ENCODE measurements at places on chromosomes 3 and 15. TPM values are rescaled to one million over a fixed set of nuclear protein-coding genes. Genes with fewer than 3 reads are reported as not detected.

Gene CFAP161
- not detected for total RNA-seq

- no peaks in the 10 kb centered on the region for H3K4me1 ChIP-seq
- H3K27ac ChIP-seq, result peak overlapping the region; percentile 98
- H3K4me3 ChIP-seq, result peak overlapping the region; percentile 85
- no peaks in the 10 kb centered on the region for H3K36me3 ChIP-seq
These were observed 3.4 kb downstream of the IGF1R start for GRCh38 chr15:98651581-98652220.

Gene C2CD4A
- total RNA-seq, result 0.16 TPM

- no peaks in the 10 kb centered on the region for H3K4me1 ChIP-seq
- no peaks in the 10 kb centered on the region for H3K27me3 ChIP-seq
- no peak for DNase-seq
- H3K36me3 ChIP-seq, result no peaks in the 10 kb centered on the region
- no peak overlapping the region for H3K27ac ChIP-seq
- no peak overlapping the region for H3K4me3 ChIP-seq
These were observed 824.2 kb downstream of the AGBL1 start for GRCh38 chr15:86903642-86904421.

DNA sequence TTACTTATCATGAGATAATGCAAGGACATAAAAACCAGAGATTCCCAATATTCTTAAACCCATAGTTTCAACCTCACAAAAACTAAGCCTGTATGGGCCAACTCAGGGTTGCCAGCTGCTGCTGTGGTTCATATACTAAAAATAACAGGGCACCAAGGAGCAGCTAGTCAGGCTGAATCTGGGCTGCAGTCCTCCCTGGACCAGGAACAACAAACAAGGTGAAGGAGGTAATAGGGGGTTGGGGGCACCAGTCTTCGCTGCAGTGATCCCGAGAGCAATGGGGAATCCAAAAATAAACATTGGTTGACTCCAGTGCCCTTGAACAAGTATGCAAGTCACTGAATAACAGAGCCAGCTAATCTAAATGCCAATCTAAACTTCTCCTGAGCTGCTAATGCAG is 108.9 kb downstream of the MECOM start:
- H3K36me3 ChIP-seq, result no peaks in the 10 kb centered on the region
- no peak for DNase-seq
- H3K4me3 ChIP-seq, result no peak overlapping the region
- H3K27me3 ChIP-seq, result no peaks in the 10 kb centered on the region
- no peak overlapping the region for H3K27ac ChIP-seq
- H3K4me1 ChIP-seq, result no peaks in the 10 kb centered on the region

Gene IL17RC
- total RNA-seq, result 32.5 TPM

GRCh38 chr3:71148455-71149060 is 435.0 kb downstream of the FOXP1 start:
- H3K36me3 ChIP-seq, result no peaks in the 10 kb centered on the region
- H3K4me3 ChIP-seq, result no peak overlapping the region
- no peaks in the 10 kb centered on the region for H3K27me3 ChIP-seq
- no peak overlapping the region for H3K27ac ChIP-seq

DNA sequence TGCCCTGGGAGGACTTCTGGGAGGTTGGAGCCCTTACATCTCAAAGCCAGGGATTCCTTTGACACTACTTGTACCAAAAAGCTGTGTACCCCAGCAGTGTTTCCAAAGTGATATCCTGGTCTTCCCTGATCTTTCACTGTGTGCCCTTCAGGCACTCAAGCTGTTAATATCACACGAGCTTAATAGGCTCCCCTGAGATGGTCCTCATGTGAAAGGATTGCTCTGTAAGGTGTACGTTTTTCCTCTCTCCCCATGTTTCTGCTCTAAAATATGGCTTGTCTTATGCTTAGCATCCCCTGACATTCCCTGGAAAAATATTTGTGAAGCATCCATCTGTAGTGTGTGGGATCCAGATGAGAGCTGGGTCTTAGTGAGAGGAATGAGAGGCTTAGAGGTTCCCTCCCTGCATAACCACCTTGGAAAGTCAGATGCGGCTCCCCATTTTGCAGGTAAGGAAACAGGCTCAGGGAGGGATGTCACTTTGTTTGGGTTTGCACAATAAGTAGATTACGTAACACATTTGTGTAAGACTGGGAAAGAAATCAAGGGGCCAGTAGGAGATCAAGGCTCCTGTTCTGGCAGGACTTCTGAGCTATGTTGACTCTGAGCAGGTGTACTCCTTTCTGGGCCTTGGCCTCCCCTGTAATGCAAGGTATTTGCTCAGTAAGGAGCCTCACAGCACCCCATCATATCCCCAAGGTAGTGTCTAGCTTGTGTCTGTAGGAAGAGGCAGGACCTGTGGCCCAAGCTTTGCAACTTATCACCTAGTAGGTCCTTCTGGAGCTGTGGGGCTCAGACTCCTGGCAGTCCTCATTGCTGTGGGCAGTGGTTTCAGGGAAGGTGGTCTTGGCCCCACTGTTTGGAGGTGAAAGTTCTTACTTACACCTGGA is 667 bp upstream of the ACOX2 start:
- H3K27ac ChIP-seq, result peak overlapping the region; percentile 84
- H3K27me3 ChIP-seq, result no peaks in the 10 kb centered on the region
- peak; percentile 50 for DNase-seq
- peaks cover 33% of the 10 kb centered on the region for H3K4me1 ChIP-seq
- peaks cover 12% of the 10 kb centered on the region for H3K36me3 ChIP-seq

GRCh38 chr3:187912007-187912406 is 166.7 kb upstream of the BCL6 start:
- H3K27ac ChIP-seq, result no peak overlapping the region
- no peaks in the 10 kb centered on the region for H3K27me3 ChIP-seq
- DNase-seq, result no peak
- H3K4me1 ChIP-seq, result no peaks in the 10 kb centered on the region
- H3K4me3 ChIP-seq, result no peak overlapping the region

DNA sequence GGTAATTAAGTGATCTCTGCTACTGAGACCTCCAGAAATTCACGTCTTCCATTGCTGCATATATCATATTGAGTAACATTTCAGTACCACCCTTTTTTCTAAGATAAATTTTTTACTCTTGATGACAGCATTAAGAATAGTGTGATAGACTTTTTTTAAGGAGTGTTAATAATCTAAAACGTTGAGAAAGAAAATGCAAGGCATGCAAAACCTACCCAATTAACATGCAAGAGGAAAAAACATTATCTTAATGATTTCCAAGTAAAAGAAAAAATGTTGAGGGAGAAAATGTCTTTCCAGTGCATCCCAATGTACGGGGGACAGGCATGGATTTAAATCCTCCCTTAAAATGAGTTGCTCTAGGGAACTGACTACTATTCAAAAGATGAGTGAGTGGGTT is 740 bp downstream of the CLDN16 start:
- H3K4me1 ChIP-seq, result no peaks in the 10 kb centered on the region
- no peak overlapping the region for H3K4me3 ChIP-seq
- no peak for DNase-seq
- no peaks in the 10 kb centered on the region for H3K27me3 ChIP-seq
- H3K27ac ChIP-seq, result no peak overlapping the region
- no peaks in the 10 kb centered on the region for H3K36me3 ChIP-seq

DNA sequence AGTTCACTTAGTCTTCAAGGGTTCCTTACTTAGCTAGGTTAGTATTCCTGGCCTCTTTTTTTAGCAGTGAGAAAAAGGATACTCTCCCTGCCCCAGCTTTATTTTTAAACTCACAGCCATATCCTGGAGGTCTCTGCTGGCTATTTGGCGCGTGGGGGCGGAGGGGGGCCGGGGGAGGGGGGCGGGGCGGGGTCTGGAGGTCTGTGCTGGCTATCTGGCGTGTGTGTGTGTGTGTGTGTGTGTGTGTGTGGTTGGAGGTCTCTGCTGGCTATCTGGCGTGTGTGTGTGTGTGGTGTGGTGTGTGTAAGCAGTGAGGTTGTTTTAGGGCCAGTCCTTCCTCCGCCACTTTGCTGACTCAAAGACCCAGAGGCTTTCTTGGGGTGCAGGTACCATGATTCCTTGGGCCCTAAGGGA is 579 bp upstream of the PLAAT1 start:
- no peaks in the 10 kb centered on the region for H3K27me3 ChIP-seq
- peak overlapping the region; percentile 82 for H3K27ac ChIP-seq
- DNase-seq, result no peak
- no peaks in the 10 kb centered on the region for H3K36me3 ChIP-seq
- H3K4me1 ChIP-seq, result no peaks in the 10 kb centered on the region

- no peaks in the 10 kb centered on the region for H3K27me3 ChIP-seq
- no peak for DNase-seq
- no peaks in the 10 kb centered on the region for H3K4me1 ChIP-seq
- H3K27ac ChIP-seq, result no peak overlapping the region
- H3K4me3 ChIP-seq, result no peak overlapping the region
These were observed 28.3 kb downstream of the CERS3 start for GRCh38 chr15:100500226-100500990.

GRCh38 chr3:186996356-186996755 is 66.0 kb downstream of the ST6GAL1 start:
- no peak for DNase-seq
- H3K4me3 ChIP-seq, result no peak overlapping the region
- no peaks in the 10 kb centered on the region for H3K27me3 ChIP-seq
- H3K4me1 ChIP-seq, result no peaks in the 10 kb centered on the region
- H3K27ac ChIP-seq, result no peak overlapping the region

DNA sequence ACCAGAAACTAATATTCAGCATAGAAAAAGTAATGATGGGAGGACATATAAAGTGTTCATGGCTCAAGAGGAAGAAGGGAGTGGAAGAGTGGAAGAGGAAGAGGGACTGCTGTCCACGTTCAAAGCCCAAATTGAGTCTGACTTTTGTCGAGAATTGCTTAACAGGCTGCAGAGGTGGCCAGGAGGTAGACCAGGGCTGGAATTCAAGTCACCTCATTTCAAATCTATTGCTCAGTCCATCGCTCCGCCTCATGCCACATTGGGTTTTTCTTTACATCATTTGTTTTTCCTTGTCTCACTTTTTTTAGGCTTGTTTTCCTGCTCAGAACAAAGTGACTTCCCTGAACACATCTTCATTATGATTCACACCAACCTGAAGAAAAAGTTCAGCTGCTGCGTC is 97.0 kb downstream of the RPL39L start:
- H3K27ac ChIP-seq, result no peak overlapping the region
- no peak for DNase-seq
- H3K4me1 ChIP-seq, result no peaks in the 10 kb centered on the region
- H3K27me3 ChIP-seq, result no peaks in the 10 kb centered on the region
- H3K4me3 ChIP-seq, result no peak overlapping the region

DNA sequence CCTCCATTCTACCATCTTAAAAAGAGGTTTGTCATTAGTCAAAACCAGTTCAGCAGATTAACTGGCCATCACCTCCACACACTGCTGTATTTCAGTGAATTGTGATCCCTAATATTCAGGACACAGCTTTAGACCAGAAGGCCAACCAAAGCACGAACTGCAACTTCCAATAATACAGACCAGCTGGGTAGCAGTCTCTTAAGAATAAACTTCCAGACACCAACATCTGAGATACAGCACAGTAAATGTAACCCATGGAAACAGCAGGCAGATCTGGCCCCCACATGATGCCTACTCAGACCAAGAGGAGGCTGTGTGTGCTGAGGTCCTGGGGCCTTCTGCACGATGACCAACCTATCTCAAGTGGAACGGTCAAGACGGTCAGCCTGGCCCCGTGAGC is 34.9 kb downstream of the SPATA12 start:
- no peak overlapping the region for H3K27ac ChIP-seq
- no peaks in the 10 kb centered on the region for H3K4me1 ChIP-seq
- no peak overlapping the region for H3K4me3 ChIP-seq
- no peaks in the 10 kb centered on the region for H3K27me3 ChIP-seq
- no peak for DNase-seq
- no peaks in the 10 kb centered on the region for H3K36me3 ChIP-seq

DNA sequence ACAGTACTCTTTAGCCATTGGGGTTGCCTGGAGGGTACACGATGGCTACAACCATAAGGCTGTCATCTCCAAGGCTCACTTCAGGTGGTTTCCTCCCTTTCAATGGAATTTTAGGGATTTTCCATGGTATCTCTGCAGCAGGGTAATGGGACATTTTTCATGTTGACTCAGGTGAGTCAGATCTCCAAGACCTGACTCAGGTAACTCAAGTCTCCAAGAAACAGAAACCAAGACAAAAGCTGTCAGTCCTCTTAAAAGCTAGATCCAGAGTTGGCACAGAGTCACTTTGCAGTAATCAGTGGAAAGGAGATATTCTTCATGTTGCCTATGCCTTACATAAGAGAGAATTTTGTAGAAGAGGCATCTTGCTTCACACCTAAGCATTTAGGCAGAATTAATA is 375.8 kb upstream of the ARPP21 start:
- no peaks in the 10 kb centered on the region for H3K27me3 ChIP-seq
- no peak overlapping the region for H3K27ac ChIP-seq

Gene CHRNA5
- total RNA-seq, result 0.59 TPM

All from right atrium auricular region (tissue), 2 donors.